Kidney glomerular epithelial cell (primary cell): ENCODE measurements at places on chromosomes 11 and 22.

DNA sequence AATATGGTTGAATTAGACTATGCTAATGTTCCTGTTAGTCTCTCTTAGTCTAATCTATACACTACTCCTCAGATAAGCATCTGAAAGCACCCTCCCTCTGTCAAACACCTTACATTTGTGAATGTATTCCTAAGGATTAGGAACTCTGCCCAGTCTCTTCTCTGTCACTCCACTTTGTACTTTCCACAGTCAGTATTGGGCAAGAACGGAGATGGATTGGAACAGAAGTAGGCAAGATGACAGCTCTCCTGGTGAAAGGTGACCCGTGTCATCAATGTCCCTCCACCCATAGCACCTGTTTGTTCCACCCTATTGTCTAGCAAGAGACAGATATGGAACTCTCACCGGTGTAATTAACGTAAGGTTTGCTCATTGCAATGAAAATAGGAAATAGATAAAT, 613.8 kb downstream of the CNTN5 start:
- DNase-seq = no peak

GRCh38 chr11:114762408-114762807, 84.1 kb downstream of the NXPE2 start:
- DNase-seq = peak; percentile 43

GRCh38 chr11:11036848-11037732, 179.2 kb upstream of the ZBED5 start:
- DNase-seq = peak; percentile 62

DNA sequence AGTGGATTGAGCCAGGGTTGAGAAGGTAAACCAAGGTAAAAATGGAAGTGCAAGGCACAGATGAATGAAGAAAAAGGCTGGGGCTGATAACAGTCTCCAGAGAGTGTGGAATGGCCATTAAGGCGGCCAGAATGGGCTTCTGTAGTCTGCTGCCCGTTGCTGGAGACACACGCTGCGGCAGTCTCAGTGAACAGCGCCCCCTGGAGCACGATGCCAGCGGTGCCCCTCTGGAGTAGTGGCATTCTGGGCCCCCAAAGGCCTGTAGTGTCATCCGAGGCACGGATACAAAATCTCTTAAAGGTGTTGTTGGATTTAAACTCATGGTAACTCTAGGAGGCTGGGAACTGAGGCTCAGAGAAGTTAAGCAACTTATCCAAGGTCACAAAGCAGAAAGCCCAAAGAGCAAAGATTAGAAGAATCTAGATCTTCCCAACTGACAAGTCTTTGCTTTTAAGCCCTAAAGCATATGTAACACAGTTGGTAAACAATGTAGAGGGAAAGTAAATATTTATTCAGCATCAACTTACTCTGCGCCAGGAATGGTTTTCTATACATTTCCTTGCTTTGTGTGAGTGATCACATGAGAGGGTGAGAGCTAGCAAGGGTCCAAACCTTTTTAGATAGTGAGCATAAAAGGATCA, 18.2 kb downstream of the KCNJ1 start:
- no peak for DNase-seq

DNA sequence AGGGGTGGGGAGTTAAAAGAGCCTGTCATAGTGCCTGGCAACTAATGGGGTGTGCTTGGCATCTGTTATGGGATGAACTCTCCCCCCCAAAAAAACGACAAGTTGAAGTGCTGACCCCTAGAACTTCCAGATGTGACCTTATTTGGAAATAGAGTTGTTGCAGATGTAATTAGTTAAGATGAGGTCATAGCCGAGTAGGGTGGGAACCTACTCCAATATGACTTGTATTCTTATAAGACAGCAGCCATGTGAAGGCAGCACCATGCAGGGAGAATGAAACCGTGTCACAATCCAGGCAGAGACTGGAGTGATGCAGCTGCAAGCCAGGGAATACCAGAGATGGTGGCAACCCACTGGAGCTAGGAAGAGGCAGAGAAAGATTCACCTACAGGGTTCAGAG, 394.5 kb downstream of the TENM4 start:
- DNase-seq = no peak

DNA sequence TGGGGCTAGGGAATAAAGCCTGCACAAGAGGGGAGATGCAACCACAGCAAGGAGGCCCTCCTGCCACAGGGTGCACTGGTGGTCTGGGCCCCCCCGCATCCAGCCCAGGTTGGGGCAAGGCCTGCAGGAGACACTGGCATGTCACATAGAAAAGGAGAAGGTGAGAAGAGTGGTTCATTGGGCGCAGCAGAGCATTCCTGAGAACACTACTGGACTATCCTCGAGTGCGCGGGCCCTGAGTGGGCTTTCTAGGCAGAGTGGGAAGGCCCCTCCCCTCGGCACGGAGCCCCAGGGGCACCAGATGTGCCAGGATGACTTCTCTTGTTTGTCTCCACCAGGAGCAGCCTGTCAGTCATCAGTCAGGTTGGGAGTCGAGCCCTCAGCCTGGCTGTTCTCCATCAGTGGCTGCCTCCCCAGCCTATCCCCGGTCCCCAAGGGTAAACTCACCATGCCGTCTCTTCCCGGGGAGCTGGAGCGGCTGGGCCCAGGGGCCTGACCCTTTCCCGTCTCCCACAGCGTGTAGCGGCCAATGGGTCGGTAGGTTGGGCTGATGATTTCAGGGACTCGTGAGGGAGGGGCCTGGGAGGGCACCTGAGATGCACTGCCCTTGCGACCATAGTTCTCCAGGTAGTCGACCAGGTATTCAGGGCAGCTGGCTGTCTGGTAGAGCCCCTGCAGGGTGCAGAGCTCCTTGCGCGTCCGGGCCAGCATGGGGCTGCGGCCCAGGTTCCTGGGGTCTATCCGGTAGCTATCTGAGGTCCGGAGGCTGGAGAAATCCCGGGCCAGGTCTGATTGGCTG, 9.0 kb downstream of the USP2 start:
- DNase-seq = no peak

GRCh38 chr11:120923866-120924508, 99.9 kb upstream of the TBCEL start:
- DNase-seq = no peak

- DNase-seq = peak; percentile 8
Observed at GRCh38 chr22:19174106-19175025, 4.2 kb downstream of the SLC25A1 start.

- no peak for DNase-seq
Observed at GRCh38 chr11:120918257-120918656, 105.6 kb upstream of the TBCEL start.

- DNase-seq = no peak
Observed at GRCh38 chr11:10716122-10716521, 22.6 kb upstream of the IRAG1 start.

- DNase-seq = no peak
Observed at GRCh38 chr11:9060700-9061111, 30.7 kb downstream of the SCUBE2 start.

DNA sequence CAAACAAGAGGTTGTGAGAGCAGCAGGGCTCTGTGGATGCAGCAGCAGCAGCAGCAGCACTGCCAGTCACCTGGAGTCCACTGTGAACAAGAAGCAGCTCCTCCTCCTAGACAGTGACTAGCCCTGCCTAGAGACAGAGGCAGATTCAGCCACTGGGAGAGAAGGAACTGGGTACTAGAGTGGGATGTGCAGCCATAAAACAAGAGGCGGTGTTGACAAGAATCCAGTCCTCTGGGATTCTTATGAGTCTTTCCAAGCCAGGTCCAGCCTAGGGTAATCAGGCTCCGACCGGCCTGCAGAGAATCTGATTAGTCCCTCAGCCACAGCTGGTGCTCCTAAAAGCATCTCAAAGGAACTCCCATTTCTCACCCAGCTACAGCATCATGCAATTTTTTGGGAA, 83.9 kb upstream of the USP47 start:
- DNase-seq = no peak

DNA sequence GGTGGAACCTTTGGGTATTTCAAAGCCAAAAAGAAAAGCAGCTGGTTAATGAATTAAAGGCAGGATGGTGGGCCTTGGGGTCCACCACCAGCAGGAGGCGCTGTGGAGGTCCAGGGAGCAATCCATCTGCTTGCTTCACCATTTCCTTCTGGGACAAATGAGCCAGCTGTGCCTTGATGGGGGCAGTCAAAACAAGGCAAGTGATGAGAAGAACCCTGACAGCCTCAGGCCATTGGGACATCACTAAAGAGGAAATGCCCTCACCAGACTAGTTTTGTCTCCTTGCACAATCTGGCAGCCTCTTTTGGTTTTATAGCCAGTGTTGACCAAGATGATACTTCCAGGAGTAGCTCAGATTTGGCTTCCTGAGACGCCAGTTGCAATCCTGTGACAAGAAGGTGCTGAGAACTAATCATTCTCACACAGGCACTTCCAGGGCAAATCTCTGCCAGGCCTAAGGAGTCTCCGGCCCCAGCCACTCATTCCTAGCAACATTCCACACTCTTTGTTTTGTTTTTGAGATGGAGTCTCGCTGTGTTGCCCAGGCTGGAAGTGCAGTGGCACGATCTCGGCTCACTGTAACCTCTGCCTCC, 38.2 kb upstream of the WEE1 start:
- peak; percentile 10 for DNase-seq

- DNase-seq = no peak
Observed at GRCh38 chr11:43892851-43893250, 12.2 kb downstream of the ALKBH3 start.

GRCh38 chr11:17233101-17233500, 25.3 kb upstream of the PIK3C2A start:
- no peak for DNase-seq

- no peak for DNase-seq
Observed at GRCh38 chr11:115678942-115679341, 174.7 kb upstream of the CADM1 start.

DNA sequence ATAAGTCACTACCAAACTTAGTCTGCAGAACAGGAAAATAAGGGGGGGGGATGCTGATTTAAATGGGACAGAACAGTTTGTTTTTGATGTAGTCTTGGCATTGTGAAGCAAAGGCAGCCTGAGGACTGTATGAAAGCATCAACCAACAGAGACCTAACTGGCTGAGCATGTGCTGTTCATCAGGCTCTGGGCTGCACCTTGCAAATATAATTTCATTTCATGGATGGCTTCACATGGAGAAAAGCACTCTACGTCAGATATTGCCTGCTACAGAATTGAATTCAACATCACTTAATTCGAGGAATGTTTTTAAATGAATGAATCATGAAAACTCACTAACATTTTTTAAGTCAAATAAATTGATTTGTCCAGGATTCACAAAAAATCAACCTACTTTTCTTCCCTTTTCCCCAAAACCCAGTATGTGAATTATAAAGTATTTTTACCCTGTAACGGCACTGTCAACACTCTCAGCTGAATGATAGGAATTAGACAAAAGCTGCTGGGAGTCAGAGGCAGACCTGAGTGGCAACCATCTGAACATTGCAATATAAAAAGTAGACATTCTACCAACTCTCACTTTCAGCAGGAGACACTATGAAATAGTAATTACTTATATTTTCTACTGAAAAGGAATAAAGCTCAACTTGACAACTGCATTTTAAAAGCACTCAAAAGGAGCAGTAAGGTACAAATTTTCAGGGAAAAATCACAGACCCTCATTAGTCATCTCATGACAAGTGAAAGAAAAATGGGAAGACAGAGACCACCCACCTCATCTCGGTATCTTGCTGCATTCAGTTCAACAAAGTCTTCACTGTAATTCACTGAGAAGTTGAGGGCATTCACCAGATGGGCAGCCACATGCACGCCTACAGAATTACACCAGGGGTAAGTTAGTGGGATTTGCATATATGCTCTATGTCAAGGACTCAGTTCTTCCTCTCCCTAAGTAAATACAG, 47.5 kb downstream of the NOX4 start:
- no peak for DNase-seq

- no peak for DNase-seq
Observed at GRCh38 chr22:30474683-30475424, 3.0 kb upstream of the SEC14L3 start.

DNA sequence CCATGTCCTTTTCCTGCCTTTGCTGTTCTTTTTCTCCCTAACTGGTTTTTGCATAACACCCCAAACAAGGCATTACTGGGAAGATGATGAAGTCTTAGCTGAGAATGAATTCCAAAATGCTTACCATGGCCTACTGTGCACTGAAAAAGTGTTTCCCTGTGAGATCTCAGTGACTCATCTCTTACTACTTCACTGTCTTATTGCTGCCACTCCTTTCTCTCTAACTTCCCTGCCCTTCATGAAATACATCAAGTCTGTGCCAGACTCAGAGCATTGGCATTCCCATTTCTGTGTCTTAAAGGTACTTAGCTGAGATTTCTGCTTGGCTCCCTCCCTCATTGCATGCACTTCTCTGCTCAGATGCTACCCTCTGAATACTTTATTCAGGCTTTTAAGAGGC, 49.1 kb upstream of the MUC15 start:
- DNase-seq = peak; percentile 60

DNA sequence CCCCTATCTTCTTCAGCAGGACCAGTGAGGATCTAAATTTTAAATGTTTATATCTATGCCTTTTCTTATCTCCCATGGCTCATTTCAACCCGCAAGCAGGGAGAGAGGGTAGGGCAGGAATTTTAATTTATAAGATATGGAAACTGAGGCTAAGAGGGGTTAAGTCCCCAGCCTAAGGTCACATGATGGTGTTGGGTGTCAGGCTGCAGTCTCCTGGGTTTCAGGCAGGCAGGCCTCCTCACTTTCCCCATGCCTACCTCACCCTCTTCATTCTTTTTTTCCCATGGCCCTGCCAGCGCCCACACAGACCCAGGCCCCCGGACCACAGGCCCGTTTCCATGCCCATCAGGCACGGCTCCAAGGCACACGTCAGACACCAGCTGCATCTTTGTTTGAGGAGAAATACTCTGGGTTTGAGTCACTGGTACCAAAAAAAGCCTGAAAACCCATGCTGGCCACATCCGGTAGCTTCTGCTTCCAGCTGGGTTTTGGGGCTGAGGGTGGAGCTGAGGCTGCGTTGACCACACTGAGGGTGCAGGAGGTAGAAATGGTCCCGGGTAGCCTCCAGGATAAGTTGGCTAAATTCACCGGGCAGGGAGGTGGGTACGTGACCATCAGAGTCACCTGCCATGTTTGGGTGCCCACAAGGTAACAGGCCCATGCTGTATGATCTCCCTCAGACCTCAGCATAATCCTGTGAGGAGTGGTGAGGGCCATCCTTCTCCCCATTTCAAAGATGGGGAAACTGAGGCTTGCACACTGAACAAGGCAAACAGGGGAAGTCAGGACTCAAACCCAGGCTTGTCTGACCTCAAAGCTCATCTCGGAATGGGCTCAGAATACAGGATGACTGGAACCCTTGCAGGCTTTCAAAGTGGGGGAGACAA, 7.5 kb downstream of the CRYBB1 start:
- no peak for DNase-seq

GRCh38 chr11:74452366-74452765, 15.0 kb downstream of the KCNE3 start:
- DNase-seq = no peak

DNA sequence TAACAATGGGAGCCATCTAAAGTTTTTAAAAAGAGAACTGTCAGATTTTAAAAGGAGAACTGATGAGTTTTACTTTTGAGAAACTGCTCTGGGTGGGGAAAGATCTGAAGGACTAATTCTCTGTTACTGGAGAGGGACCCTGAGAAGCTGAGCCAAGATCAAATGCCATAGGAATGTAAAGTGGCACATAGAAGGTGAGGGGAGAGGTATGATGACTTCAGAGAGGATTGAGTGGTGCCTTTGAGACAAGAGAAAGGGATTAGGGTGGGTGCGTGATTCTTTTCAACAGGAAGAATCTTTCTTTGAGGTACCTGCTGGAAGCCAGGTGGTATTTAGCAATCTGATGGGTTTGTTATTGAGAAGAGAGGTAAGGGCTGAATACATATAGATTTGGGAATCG, 9.0 kb downstream of the CRKL start:
- no peak for DNase-seq
